ENCODE measurements at places on chromosomes 5 and 9. TPM values are rescaled to one million over a fixed set of nuclear protein-coding genes. Genes with fewer than 3 reads are reported as not detected.

DNA sequence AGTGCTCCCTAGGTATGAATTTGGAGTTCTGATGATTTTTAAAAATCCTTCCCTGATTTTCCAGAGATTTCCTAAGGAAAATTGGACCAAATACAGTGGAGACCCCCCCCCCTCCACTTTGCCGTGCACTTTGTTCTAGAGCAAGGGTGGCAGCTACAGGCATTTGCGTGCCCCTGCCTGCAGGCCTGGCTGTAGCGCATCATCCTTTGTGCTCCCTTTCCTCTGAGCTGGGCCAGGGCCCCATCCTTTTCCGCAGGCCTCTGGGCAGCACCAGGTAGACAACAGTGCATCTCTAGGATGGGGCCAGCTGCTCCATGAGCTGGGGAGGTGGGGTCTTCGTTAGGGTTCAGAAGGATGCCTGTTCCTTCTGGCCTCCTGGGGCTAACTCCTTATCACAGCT is 39.6 kb downstream of the TRIO start:
- no peak overlapping the region for H3K4me3 ChIP-seq
- peak overlapping the region; percentile 99 for H3K27ac ChIP-seq
- H3K4me1 ChIP-seq = peaks cover 26% of the 10 kb centered on the region
- H3K27me3 ChIP-seq = no peaks in the 10 kb centered on the region
- no peaks in the 10 kb centered on the region for H3K36me3 ChIP-seq

DNA sequence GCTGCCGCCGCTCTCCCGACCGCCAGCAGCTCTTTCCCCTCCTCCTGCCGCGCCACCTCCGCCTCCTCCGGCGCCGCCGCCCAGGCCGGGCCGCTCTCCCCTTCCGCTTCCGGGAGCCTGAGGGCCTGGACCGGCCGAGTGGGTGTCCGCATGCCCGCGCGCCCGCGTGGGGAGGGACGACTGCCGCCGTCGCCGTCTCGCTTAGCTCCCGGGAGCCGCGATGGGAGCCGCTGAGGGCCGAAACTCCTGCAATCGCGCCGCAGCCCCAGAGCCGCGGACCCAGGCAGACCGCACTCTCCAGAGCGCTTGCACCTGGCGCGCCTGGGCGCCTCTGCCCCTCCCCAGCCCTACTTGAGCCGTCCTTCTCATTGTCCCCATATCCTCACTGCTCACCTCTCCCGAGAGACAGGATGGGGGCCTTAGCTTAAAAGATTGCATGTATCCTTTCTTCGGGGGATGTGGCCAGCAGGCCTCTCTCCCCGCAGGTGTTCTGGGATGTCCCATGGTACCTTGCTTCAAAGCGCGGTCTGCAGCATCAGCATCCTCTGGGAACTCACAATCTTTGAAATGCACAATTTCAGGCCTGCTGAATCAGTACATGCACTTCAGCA is at the start of gene ZDHHC21:
TSS of gene ZDHHC21 (minus strand) at position 182 of the 611 bp plus-strand sequence. CDS start 19,092 bp downstream, outside the sequence.
- peaks cover 11% of the 10 kb centered on the region for H3K36me3 ChIP-seq
- H3K27ac ChIP-seq = peak within 1 kb of the TSS; percentile 35

DNA sequence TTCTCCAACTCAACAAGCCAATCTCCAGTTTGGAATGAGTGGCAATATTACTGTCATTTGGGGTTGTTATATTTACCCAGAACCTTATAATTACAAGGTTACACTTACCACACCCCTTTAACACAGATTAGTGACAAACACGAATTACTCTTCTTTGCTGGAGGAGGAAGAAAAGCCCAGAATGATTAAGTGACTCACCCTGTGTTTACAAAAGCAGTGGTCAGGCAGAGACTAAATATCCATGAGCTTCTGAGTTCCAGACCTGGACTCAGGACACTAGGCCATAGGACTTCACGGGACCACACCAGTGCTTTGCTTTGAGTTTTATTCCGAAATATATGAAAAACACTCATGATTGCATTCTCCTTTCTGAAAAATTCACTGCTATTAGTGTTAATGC is 370.8 kb downstream of the TLE1 start:
- H3K27me3 ChIP-seq = no peaks in the 10 kb centered on the region
- H3K4me1 ChIP-seq = no peaks in the 10 kb centered on the region
- no peaks in the 10 kb centered on the region for H3K36me3 ChIP-seq
- DNase-seq = no peak
- H3K27ac ChIP-seq = no peak overlapping the region

- no peaks in the 10 kb centered on the region for H3K4me1 ChIP-seq
- H3K27ac ChIP-seq = no peak overlapping the region
- no peaks in the 10 kb centered on the region for H3K27me3 ChIP-seq
- DNase-seq = no peak
- H3K4me3 ChIP-seq = no peak overlapping the region
Measured at GRCh38 chr9:80690349-80690939, 998.9 kb downstream of the TLE1 start.

DNA sequence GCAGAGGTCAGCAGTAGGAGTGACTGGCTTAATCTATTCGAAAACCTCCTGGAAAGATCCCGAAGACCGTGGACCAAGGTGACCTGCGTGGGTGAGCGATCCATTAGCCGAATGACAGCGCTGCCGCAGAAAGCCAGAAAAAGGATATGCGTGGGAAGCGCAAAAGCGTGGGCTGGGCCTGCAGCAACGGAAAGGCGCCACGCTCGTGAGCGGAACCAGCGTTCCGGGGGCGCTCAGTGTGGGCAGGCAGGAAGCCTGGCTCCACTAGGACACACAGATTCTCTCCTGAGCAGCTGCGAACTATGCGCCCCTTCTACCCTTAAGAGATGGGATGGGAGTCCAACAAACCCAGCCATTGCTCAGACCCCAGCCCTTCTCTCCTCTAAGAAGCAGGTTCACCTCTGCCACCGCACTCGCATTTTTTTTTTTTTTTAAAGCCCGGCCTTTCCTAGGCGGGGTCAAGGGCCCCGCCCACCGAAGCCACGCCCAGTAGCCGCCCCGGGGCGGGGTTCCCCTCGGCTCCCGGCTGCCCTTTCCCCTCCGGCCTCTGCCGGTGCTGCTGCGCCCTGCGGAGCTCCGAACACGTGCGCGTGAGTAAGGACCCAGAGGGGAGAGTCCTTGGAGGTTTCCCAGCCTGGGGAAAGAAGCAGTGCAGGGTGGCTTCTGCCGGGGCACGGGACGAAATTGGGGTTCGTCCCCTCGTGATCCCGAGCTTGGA is 19.8 kb upstream of the MATR3 start:
- no peaks in the 10 kb centered on the region for H3K36me3 ChIP-seq
- no peaks in the 10 kb centered on the region for H3K27me3 ChIP-seq
- peak; percentile 55 for DNase-seq
- peak overlapping the region; percentile 48 for H3K27ac ChIP-seq
- peak overlapping the region; percentile 44 for H3K4me3 ChIP-seq

GRCh38 chr9:69757996-69758675 is 1.7 kb downstream of the PTAR1 start:
- no peaks in the 10 kb centered on the region for H3K36me3 ChIP-seq
- H3K4me1 ChIP-seq = peaks cover 2% of the 10 kb centered on the region
- no peak for DNase-seq
- no peaks in the 10 kb centered on the region for H3K27me3 ChIP-seq
- peak overlapping the region; percentile 92 for H3K4me3 ChIP-seq

DNA sequence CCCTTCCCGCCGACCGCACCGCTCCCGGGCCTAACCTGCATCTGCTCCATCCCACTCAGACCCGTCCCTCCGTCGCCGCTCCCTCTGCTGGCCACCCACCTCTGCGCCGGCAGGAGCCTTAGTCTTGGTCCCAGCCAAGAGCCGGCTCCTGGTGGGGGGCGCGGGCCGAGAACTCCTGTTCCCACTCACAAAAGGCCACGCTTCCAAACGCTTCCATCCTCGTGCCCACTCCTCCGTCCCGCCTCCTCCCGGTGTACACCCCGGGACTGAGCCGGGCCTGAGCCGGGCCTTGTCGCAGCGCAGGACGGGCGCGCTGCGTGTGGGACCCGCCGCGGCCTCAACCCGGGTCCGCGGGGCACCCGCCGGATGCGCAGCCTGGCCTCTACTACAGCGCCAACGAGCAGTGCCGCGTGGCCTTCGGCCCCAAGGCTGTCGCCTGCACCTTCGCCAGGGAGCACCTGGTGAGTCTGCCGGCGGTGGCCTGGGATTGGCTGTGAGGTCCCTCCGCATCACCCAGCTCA is 7.5 kb downstream of the ADAMTS13 start:
- DNase-seq = no peak
- no peaks in the 10 kb centered on the region for H3K4me1 ChIP-seq
- peaks cover 7% of the 10 kb centered on the region for H3K27me3 ChIP-seq
- no peak overlapping the region for H3K4me3 ChIP-seq
- no peak overlapping the region for H3K27ac ChIP-seq
- H3K36me3 ChIP-seq = no peaks in the 10 kb centered on the region

DNA sequence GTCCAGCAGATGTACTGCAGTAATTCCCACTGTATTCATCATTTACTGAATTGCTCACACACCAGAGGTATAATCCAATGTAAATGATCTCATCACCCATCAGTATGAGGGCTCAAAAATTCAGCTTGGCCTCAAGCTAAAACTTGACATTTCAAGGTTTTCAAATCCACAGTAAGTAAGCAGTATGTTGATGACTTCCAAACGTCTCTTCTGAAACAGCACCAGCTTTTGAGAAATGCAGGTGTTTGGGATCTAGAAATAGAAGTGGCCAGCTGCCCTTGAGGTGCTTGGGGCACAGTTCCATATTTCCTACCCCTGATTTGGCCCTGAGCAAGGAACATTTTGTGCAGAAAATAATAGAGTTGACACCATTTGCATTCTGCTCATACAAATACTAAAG is 388.0 kb upstream of the TUSC1 start:
- DNase-seq = no peak
- no peaks in the 10 kb centered on the region for H3K27me3 ChIP-seq
- no peaks in the 10 kb centered on the region for H3K36me3 ChIP-seq
- H3K4me1 ChIP-seq = no peaks in the 10 kb centered on the region
- no peak overlapping the region for H3K27ac ChIP-seq

DNA sequence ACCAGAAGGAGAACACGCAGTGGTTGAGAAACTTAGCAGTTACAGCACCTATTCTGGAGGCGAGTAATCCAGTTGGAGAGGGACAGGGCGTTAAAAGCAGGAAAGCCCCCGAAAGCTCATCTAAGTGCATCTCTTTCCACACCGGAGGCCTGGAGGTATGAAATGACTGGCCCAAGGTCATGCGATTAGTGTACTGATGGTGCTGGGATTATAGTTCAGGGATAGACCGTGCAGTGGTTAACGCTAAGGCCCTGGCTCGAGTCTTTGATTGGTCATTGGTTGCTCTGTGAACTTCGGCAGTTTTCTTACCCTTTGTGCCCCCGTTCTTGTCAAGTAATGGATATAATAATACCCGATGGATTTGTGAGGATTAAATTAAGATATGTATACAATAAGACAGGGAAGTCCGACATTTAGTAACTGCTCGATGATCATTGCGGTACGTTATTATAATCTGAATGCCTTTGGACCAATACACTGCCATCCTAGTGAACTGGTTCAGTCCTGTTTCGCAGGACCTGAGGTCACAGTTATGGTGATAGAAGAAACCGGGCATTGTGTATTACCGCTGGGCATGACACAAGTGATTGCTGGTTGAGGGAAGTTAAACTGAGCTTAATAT is 960 bp downstream of the CANX start:
- peaks cover 4% of the 10 kb centered on the region for H3K36me3 ChIP-seq
- H3K27me3 ChIP-seq = no peaks in the 10 kb centered on the region
- no peak for DNase-seq
- H3K4me1 ChIP-seq = no peaks in the 10 kb centered on the region
- peak overlapping the region; percentile 94 for H3K4me3 ChIP-seq
- peak overlapping the region; percentile 98 for H3K27ac ChIP-seq

DNA sequence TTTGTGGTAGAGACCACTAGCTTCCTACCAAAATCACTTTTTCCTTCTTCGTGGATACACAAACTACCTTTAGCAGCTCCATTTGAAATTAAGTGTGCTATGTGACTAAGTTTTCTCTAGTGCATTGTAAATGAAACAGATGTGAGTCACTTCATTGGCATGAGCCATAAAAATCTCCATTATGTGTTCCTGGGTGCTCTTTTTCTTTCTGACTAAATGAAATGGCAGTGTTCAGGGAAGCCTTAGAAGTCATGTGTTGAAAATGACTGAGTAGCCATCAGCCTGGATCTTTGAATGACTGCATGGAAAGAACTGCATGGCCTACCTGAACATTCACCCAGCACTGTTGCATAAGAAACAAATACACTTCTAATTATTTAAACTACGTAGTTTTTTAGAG is 107.9 kb downstream of the NDUFAF2 start:
- H3K27me3 ChIP-seq = no peaks in the 10 kb centered on the region
- H3K4me3 ChIP-seq = no peak overlapping the region
- no peak for DNase-seq
- peaks cover 5% of the 10 kb centered on the region for H3K4me1 ChIP-seq
- no peaks in the 10 kb centered on the region for H3K36me3 ChIP-seq
- H3K27ac ChIP-seq = no peak overlapping the region

- H3K4me3 ChIP-seq = no peak overlapping the region
- no peak overlapping the region for H3K27ac ChIP-seq
- H3K36me3 ChIP-seq = no peaks in the 10 kb centered on the region
- H3K4me1 ChIP-seq = peaks cover 10% of the 10 kb centered on the region
- no peaks in the 10 kb centered on the region for H3K27me3 ChIP-seq
Measured at GRCh38 chr5:71887680-71888079, 168.6 kb downstream of the CARTPT start.

- peak overlapping the region; percentile 95 for H3K27ac ChIP-seq
- no peaks in the 10 kb centered on the region for H3K27me3 ChIP-seq
- H3K36me3 ChIP-seq = no peaks in the 10 kb centered on the region
- DNase-seq = no peak
- H3K4me1 ChIP-seq = peaks cover 37% of the 10 kb centered on the region
Measured at GRCh38 chr9:35646153-35646532, 4.6 kb downstream of the SIT1 start.

- no peaks in the 10 kb centered on the region for H3K36me3 ChIP-seq
- H3K27me3 ChIP-seq = no peaks in the 10 kb centered on the region
- no peak overlapping the region for H3K4me3 ChIP-seq
- no peak for DNase-seq
Measured at GRCh38 chr9:120099065-120099464, 480.9 kb downstream of the CDK5RAP2 start.

DNA sequence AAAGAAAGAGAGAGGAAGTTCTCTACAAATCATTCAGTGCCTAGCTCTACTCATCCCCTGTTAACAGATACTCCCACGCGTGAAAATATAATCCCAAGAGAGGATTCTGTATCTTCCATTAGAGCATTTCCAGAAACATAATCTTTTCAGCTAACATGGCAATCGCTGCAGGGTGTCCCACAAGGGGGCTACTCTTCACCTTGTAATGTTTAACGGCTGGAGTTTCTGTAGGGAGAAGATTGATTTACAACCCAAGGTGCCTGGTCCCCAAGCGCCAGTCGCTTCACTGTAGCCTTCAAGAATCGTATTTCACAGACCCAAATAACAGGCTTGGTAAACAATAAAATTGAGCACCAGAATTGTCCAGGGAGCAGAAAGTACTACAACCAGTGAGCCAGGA is 318.7 kb downstream of the TLE1 start:
- no peak overlapping the region for H3K4me3 ChIP-seq
- no peak for DNase-seq
- H3K36me3 ChIP-seq = no peaks in the 10 kb centered on the region
- no peaks in the 10 kb centered on the region for H3K27me3 ChIP-seq

DNA sequence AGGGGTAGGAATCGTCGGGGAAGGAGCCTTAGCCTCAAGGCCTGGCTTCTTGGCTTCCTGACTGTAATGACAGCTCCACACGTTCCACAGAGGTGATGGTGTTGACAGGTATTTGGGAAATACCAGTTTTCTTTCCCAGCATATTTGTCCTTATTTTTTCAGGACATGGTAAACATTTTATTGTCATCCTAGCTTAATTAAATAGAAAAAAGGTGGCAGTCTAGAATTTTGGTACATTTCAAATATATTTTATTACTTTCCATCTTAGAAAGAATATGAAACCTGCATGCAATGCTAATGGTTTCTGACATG is 8.4 kb downstream of the CXCL14 start:
- H3K27ac ChIP-seq = no peak overlapping the region
- H3K4me1 ChIP-seq = no peaks in the 10 kb centered on the region
- no peak for DNase-seq
- no peaks in the 10 kb centered on the region for H3K36me3 ChIP-seq
- no peak overlapping the region for H3K4me3 ChIP-seq

Gene GIN1
- 0.21 TPM for total RNA-seq

Gene PHF24
- not detected for total RNA-seq

Gene C7
- 179 TPM for total RNA-seq

Gene PCDHGA11
- total RNA-seq = 5.3 TPM

Gene ADGRV1
- total RNA-seq = 6.9 TPM
